Cerebellum (tissue), 4 donors: ENCODE measurements at places on chromosomes 6 and 20. TPM values are rescaled to one million over a fixed set of nuclear protein-coding genes. Genes with fewer than 3 reads are reported as not detected.

Gene POU3F2
- total RNA-seq, result 27.4 TPM

DNA sequence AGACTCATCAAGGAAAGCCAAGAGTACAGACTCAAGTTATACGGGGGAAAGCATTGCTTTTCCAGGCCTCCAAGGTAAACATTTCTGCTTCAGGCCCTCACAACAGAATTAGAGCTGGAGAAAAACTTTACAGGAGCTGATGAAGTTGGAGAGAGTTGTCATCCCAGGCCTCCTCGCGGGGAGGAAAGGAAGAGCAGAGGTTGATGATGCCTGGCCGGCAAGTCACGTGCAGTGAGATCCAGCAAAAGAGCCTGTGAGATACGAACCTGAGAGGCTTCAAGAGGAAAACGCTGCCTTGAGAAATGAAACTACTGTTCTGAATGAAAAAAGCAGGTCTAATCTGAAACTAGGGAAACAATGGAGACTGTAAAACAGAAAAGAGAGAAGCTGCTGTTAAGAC is 122.9 kb downstream of the FAM120B start:
- DNase-seq, result no peak

- DNase-seq, result no peak
Observed at GRCh38 chr6:122400121-122400450, 634 bp downstream of the HSF2 start.

DNA sequence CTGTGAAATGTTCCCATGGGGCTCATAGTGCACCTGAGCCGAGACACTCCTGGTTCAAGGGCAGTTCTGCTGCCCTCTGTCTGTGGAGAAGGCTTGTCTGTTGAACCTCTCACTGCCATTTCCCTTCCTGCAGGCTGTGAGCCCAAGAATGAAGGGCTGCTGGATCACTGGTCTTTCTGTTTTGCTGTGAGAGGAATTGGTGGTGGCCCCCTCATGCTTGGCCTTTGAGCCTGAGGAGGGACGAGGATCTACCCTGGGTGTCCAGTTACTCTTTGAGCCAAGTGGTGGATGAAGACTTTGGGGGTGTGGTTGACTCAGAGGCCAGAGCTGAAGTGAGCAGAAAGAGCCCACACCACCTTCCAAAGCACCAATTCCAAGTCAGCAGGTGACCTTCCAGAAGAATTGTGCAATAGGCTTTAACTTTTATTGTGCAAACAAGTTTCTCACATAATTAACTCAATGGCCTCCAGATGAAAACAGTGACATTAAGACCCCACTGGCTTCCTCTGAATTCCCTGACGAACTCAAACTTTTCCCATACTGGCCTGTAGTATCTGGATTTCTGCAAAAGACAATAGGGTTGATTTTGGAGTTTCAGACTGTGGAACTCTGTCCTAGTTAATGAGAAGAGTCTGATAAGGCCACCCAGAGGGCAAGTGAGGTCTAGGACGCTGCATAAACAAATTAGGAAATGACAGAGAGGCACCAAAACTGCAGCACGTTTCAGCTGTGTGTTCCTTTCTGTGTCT is 101.5 kb downstream of the PHACTR3 start:
- DNase-seq, result no peak

Gene SUMO4
- total RNA-seq, result 12.2 TPM
